ELR (cell line): ENCODE measurements at places on chromosomes 1 and 21.

- DNase-seq = no peak
Measured at GRCh38 chr1:35278886-35279554, 10.5 kb downstream of the ZMYM4 start.

DNA sequence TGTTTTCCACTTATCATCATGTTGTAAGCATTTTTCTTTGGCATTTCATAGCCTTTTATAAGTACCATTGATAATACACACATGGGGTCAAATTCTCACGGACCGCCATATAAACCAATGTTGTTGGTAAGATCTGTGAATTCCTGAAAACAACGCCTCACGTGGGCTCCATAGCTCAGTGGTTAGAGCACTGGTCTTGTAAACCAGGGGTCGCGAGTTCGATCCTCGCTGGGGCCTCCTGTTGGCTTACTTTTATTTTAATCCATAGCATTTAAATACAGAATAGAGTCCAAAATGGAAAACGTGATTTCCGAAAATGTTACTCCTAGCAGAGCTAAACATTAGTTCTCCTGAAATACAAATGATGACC is 83.1 kb downstream of the HHIPL2 start:
- DNase-seq = peak; percentile 79

DNA sequence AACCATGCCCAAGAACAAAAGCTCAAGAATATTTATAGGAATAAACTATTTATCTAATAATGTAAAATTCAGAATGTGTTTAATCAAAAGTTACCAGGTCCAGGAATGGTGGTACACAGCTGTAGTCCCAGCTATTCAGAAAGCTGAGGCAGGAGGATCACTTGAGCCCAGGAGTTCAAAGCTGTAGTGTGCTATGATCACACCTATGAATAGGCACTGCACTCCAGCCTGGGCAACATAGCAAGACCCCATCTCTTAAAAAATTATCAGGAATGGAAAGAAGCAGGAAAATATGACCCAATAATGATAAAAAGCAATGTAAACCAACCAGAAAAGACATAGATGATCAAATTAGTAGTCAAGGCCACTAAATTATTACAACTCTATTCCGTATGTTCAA is 62.2 kb upstream of the DR1 start:
- no peak for DNase-seq

- DNase-seq = no peak
Measured at GRCh38 chr21:43364851-43365424, 62.0 kb downstream of the SIK1 start.

- DNase-seq = peak; percentile 10
Measured at GRCh38 chr1:45974541-45975269, 157.7 kb downstream of the PIK3R3 start.

GRCh38 chr1:45437323-45437722 is 53.6 kb downstream of the TESK2 start:
- DNase-seq = no peak

DNA sequence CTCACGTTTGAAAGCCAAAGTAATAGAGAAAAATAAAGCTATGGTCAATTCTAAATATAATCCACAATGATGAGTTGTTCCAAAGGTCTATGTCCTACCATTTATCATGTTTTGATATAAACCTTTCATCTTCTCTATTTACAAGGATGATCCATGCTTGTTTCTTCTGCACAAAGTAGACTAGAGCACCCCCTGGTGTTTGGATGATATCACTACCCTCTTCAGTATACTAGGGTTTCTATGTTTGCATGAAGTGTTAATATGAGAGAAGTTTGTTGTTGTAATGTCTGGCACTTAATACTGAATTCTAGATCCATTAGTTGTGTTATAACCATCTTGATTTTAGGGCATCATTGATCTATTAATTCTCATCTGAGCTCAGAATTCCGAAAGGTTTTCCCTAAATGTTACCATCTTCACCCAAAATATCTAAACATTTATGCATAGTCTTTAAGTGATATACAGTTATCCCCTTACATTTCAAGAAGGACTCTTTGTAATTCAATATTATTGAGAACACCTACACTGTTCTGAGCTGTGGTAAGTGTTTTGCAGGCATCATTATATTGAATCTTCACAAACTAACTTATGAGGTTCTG is 21.1 kb downstream of the CLDN8 start:
- DNase-seq = peak; percentile 4
